Ascending aorta (tissue), 2 donors: ENCODE measurements at places on chromosomes 12 and 14.

DNA sequence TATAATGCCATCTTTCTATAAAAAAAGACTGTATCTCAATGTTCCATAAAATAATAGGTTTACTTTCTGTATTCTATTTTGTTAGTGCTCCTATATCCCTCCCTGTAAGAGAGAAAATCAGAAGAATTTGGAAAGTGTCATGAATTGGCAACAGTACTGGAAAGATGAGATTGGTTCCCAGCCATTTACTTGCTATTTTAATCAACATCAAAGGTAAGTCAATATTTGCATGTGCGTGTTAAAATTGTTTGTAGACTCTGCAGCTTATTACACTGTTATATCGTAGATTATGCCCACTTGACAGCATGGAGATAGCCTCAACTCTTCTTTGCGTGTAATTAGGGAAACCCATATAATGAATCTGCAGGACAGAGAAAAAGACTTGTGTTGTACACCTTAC lies 34.0 kb downstream of the KCNMB4 start:
- no peaks in the 10 kb centered on the region for H3K27me3 ChIP-seq
- no peaks in the 10 kb centered on the region for H3K4me1 ChIP-seq
- no peak for DNase-seq
- no peak overlapping the region for H3K27ac ChIP-seq
- no peak overlapping the region for H3K4me3 ChIP-seq
- peaks cover 6% of the 10 kb centered on the region for H3K36me3 ChIP-seq

DNA sequence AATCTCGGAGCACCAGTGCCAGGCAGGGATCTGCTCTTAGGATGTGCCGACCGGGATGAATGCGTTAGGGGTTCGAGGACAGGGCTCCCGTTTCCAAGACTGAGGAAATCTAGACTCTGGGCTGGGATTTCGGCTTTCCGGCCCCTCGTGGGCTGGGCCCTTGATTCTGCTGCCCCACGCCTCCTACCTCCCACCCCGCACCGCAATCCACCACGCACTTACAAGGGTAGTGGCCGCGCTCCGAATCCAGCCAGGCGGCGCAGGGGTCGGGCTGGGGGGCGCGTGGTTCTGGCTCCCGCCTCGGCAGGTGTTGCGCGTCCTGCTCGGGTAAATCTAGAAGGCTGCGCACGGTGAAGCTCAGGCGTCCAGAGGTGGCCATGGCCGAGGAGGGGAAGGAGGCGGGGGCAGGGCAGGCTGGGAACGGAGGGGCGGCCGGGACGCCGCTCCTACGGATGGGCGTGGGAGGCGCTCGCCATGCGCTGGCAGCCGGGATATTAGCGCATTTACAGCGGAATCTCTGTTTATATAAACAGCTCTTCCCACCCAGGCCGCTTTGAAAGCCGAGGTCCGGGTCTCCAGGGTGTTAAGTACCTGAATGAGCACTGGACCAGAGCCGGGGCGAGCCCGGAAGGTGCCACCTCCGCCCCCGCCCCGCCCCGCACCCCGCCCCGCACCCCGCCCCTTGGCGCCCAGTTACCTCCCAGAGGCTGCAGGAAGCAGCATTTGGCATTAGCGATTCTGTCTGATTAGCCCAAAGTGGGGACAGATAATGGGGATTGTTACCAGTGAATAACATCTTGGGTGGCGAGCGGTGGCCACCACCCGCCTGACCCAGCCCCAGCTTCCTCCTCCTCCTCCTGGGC lies at the start of gene NKX2-8:
NKX2-8 (minus strand) TSS at position 604 of the 863 bp plus-strand sequence; CDS start at position 379, 225 bp downstream.
- no peak within 1 kb of the TSS for H3K27ac ChIP-seq
- no peak for DNase-seq
- peaks cover 13% of the 10 kb centered on the region for H3K4me1 ChIP-seq
- peak within 1 kb of the TSS; percentile 65 for H3K4me3 ChIP-seq
- H3K36me3 ChIP-seq = no peaks in the 10 kb centered on the region

GRCh38 chr12:26874501-26875296 lies 41.7 kb upstream of the ITPR2 start:
- DNase-seq = no peak
- H3K27me3 ChIP-seq = no peaks in the 10 kb centered on the region
- H3K36me3 ChIP-seq = no peaks in the 10 kb centered on the region
- no peaks in the 10 kb centered on the region for H3K4me1 ChIP-seq

DNA sequence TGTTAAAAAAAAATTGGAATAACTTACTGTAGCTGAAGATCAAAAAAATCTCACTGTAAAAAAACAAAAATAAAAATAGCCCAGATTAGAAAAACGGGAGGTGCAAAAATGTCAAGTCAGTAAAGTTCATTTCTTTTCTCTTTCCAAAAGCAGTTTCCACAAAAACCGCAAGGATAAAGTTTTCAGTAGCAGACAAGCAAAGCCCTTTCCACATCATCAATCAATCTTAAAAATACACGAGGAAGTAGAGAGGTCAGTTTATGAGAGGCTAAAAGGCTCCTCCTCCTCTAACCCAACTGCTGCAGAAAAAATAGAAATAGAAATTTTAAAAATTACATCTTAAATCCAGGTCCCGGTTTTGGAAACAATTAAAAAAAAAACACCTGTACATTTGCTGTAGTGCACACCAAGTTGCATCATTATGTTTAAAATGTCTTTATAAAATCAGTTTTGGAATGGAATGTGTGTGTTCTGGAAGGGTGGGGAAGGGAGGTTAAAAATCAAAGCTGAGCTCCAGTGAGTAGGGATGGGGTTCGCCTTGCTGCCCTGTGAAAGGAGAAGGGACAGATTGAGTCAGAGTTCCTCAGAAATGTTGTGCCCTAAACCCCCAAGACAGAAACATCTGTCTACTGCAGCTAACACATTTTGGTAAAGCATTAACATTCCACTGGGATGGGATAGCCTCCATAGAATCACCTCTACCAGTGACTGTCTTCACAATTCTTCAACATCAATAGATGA lies 5.8 kb downstream of the HNRNPC start:
- H3K27me3 ChIP-seq = no peaks in the 10 kb centered on the region
- H3K36me3 ChIP-seq = peaks cover 52% of the 10 kb centered on the region
- H3K4me1 ChIP-seq = peaks cover 21% of the 10 kb centered on the region
- DNase-seq = no peak
- H3K27ac ChIP-seq = no peak overlapping the region

DNA sequence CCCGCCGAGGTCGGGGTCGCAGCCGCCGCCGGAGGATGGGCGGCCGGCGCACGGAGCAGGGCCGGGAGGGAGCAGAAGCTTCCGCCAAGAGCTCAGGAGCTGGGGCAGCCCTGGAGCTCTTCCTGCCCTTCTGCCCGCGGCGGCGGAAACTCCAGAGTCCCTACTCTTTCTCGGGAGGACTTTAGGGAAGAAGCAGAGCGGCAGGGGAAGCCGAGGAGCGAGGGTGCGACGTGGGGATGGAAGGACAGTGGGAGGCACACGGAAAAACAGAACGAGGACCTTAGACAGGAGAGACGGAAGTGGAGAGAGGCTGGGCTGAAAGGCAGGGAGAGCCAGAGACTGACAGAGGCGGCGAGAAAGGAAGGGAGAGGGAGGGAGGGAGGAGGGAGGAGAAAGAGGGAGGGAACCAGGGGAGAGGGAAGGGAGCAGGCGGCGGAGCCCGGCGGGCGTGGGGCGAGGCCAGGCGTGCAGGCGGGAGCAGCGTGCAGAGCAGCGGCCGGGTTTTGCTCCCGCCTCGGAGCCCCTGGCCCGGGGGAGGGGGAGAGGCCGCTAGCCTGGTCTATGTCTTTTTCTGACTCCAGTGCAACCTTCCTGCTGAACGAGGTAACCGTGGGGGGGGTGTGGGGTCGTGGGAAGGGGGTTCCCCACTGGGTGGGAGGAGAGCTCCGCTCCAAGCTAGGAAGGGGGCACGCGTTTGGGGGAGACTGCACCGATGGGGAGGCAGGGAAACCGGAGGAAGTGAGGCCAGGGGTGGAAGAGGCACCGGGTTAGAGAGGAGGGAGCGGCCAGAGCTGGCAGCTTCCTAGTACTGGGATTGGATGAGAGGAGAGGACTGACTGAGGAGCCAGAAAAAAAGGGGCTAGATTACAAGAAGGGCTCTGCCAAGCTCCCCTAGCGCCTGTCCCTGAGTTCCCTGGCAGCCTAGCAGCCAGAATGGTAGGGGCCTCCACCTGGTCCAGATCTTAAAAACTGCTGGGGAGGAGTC lies 2.9 kb upstream of the CACNB3 start:
- H3K4me1 ChIP-seq = peaks cover 36% of the 10 kb centered on the region
- H3K36me3 ChIP-seq = no peaks in the 10 kb centered on the region
- DNase-seq = peak; percentile 87
- peak overlapping the region; percentile 91 for H3K27ac ChIP-seq

DNA sequence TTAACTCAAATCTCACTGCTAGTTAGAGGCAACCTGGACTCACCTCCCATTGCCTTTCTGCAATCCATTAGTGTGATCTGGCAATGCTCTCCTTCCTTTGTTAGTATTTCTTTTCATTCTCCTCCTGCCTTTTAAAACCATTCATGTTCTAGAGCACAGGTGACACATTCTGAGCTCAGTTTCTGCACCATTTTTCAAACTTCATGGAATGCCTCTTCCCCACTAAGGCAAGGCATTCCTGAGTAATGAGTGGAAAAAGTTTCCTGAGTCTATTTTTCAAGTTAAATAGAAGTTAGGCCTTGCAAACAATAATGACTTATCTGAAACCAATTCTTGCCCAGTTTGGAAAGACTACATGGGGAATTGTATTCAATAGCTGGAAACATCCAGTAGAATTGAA lies 1001.8 kb downstream of the BCL11B start:
- no peak for DNase-seq
- no peaks in the 10 kb centered on the region for H3K27me3 ChIP-seq
- H3K4me3 ChIP-seq = no peak overlapping the region

- no peaks in the 10 kb centered on the region for H3K4me1 ChIP-seq
- no peak overlapping the region for H3K4me3 ChIP-seq
- no peak for DNase-seq
- peaks cover 67% of the 10 kb centered on the region for H3K36me3 ChIP-seq
- H3K27me3 ChIP-seq = no peaks in the 10 kb centered on the region
These were observed 7.7 kb downstream of the PAN2 start for GRCh38 chr12:56326126-56326525.

DNA sequence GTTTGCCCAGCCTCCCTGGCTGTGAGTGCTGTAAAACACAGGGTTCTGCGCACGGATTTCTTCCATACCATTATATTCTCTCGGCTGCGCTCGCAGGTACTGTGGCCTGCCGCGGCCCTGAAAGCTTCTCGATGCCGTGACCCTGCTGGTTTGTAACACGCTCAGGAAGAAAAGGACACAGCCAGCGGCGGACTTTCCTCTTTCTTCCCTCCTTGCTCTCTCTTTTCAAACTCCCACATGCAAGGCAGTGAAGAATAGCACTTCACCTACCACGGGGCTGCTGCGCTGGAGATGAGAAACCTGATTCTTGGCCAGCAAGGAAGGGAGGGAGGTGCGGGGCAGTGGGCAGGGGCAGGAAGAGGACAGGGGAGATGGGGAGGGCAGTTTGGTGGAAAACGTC lies 130.2 kb downstream of the RBM19 start:
- H3K27ac ChIP-seq = no peak overlapping the region
- H3K4me3 ChIP-seq = no peak overlapping the region
- no peak for DNase-seq
- H3K36me3 ChIP-seq = no peaks in the 10 kb centered on the region
- H3K4me1 ChIP-seq = no peaks in the 10 kb centered on the region

GRCh38 chr14:64123241-64123822 lies 170.8 kb downstream of the ESR2 start:
- no peak overlapping the region for H3K27ac ChIP-seq
- DNase-seq = no peak

DNA sequence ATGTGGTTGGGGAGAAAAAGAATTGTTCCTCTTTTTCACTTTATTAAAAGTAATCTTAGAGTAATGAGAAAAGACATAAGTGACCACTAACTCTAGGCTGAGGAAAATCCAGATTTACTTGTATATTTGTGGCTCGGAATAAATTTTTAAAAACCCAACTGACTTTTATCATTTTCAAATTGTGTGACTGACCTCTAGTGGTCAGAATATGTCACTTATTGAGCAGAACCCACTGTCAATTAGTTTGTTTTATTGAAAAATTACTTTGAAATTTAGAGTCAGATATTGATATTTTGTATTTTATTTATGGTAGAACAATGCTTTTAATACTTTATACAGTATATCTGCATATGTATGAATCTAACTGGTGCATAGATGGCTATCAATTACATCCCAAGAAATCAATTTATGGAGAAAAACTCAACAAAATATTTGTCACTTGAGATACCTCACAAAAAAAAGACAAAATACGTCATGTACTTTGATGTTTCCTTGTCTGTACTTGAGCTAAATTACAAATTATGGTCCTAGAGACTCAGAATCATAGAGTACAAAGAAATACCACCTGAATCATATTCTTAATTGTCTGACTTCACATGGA lies 229.4 kb downstream of the CNTN1 start:
- H3K36me3 ChIP-seq = no peaks in the 10 kb centered on the region
- no peak overlapping the region for H3K27ac ChIP-seq
- DNase-seq = no peak
- no peak overlapping the region for H3K4me3 ChIP-seq
- H3K4me1 ChIP-seq = no peaks in the 10 kb centered on the region
- no peaks in the 10 kb centered on the region for H3K27me3 ChIP-seq

DNA sequence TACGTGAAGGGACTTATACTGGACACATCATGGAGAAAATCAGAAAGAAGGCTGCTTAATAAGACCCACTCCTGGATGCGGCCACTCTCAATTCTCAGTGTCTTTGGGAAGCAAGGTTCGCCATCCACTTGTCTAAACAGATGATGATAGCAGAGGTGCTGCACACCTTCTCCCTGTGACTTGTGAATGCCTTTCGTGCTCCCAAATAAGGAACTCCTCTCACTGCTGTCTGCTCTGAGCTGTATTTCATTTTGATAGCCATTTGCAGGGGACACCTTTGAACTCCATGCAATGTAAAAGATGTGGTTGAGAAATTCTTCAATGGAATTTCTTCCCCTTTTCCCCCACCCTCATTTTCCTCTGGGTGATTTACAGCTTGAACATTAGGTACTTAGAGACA lies 11.6 kb downstream of the RMST start:
- DNase-seq = no peak
- H3K27me3 ChIP-seq = no peaks in the 10 kb centered on the region
- H3K36me3 ChIP-seq = no peaks in the 10 kb centered on the region
- H3K27ac ChIP-seq = no peak overlapping the region
- no peak overlapping the region for H3K4me3 ChIP-seq

DNA sequence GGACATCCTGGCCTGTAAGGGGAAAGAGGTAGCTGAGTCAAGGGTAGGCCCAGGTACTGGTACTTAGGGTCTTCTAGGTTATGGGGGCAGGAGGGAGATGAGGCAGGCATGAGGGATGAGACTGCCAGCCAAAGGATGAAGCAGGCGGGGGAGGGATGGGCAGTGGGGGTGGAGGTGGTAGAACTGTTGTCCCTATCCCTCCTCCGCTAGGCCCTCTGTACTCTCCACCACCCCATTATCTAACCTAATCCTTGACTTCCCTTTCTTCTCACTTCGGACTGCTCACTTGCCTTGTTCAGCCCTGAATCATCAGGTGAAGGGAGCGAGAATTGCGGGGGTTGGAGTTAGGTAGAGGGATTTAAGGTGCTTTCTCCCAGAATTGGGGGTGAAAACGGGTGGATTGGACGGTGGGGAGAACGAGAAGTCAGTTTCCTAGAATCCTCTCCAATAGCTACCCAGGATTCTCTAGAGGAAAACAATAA lies 562 bp downstream of the PAN2 start:
- peak overlapping the region; percentile 94 for H3K27ac ChIP-seq
- no peaks in the 10 kb centered on the region for H3K27me3 ChIP-seq
- no peak for DNase-seq
- H3K36me3 ChIP-seq = peaks cover 3% of the 10 kb centered on the region
- peaks cover 6% of the 10 kb centered on the region for H3K4me1 ChIP-seq
